RKO (cell line): ENCODE measurements at places on chromosomes 7 and 10.

- DNase-seq = no peak
These were observed 137.5 kb upstream of the MKLN1 start for GRCh38 chr7:131190146-131190545.

DNA sequence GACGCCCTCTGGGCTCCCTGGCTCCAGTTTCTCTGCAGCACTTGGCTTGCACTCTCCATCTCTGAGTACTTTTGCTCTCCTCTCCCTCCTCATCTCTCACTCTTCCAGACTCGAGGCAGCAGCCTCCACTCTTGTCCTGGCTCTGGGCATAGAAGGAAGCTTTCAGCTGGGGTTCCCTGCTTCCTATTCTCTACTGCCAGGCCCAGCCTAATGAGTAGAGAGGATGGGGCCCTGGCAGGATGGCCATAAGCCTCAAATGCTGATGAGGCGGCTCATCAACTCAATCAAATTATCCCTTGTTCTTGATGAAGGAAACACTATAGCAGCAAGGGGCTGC is 55.8 kb downstream of the NEURL1 start:
- DNase-seq = no peak

GRCh38 chr10:50540826-50541122 is 83.0 kb downstream of the SGMS1 start:
- DNase-seq = no peak

DNA sequence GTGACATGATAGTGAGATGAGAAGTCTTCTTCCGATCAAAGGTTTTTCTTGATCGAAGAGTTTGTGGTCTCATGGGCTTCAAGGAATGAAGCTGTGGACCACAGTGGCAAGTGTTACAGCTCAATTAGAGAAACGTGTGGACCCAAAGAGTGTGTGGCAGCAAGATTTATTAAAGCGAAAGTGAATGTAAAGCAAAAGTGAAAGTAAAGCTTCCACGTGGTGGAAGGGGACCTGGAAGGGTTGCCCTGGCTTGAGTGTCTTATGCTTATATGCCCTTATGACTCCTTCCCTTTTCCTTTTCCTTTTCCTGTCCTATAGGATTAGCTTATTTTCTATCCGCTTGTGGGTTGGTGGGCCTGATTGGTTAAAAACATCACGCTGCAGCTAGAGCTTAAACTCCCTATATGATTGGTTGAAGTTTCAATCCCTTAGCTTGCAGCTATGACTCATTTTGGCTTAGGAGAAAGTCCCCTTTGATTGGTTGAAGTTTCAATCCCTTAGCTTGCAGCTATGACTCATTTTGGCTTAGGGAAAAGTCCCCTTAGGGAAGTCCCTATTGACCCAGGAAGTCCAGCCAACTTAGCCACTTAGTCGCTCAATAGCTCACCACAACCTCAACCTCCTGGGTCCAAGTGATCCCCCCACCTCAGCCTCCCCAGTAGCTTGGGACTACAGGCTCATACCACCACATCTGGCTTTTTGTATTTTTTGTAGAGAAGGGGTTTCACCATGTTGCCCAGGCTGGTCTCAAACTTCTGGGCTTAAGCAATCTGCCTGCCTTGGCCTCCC is 34.7 kb downstream of the MRPS24 start:
- DNase-seq = peak; percentile 70

DNA sequence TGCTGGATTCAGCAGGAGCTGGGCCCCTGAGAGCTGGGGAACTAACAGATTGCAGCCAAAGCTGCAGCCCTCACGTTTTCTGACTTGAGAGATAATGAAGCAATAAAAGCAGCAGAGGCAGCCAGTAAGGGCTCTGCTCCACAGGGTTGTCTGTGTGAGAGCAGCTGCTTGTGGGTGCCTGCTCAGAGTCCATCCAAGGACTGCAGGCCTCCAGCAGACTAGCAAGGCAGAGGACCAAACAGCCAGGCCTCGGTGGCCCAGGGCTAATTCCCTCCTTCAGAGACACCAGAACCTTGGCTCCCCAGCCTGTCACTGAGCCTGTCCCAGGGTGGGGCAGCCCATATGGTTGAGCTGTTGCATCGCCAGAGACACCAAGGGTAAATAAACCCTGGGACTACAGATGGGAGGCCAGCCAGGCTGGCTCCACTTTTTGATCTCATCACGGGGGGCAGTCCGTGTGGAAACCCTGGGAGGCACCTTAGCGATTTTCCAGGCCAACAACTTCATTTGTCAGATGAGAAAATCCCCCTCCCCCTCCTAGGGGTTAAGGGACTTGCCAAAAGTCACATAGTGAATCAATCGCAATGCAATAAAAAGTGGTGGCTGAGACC is 229.2 kb downstream of the WDR11 start:
- no peak for DNase-seq

DNA sequence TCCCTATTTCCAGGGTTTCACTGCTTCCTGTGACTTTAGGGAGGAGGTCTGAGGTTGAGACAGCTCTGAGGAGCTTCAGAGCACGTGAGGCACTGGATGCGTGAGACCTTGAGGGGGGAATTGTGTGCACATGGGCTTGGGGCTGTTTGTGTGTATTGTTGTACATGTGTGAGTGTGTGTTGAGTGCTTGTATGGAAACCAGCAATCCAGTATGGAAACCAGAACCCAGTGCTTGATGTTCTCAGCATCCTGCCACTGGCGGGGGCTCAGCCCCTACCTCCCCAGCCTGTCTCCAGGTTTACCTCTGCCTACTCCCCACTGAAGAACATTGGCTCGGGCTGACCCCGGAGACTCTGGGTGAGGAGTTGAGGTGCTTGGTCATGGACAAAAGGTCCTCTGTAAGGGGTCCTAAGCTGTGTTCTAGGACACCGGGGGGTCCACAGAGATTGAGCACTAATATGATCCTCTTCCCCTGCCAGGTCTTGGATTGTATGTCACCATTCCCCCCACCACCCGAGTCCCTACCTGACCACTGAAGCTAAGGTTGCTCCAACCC is 20.8 kb downstream of the SFTPD start:
- no peak for DNase-seq

- no peak for DNase-seq
These were observed 112.3 kb upstream of the EFCAB10 start for GRCh38 chr7:105693576-105693975.

DNA sequence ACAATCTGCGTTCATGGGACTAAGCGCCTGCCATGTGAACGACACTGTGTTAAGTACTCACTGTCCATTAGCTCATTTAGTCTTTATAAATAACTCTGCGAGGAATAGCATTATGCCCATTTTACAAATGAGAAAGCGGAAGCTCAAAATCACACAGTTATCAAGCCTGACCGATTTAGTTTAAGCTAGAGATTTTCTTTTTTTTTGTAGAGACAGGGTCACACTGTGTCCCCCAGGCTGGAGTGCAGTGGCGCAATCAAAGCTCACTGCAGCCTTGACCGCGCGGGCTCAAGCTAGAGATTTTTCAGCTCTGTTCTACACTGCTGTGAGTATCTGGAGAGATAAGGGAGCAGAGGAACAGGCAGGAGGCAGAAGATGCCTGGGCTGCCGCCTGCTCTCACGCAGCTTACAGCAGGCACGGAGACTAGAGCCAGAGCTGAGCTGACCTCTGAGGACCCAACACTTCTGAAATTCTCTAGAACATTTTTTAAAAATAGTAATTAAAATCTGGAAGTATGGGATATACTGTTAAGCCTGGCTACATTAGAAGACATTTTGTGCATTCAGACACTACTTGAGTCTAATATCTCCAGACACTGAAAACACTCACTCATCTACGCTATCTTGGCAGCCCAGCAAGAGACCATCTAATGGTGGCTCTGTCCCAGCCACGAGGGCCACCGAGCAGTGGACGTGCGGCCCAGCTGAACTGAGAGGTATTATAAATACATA is 38.7 kb downstream of the GNA12 start:
- no peak for DNase-seq

- DNase-seq = no peak
These were observed 67.0 kb upstream of the ITGB1 start for GRCh38 chr10:33025039-33025438.

- no peak for DNase-seq
These were observed 92.5 kb downstream of the TRIL start for GRCh38 chr7:28865601-28866144.

GRCh38 chr7:148944935-148945934 is 61.1 kb upstream of the EZH2 start:
- peak; percentile 79 for DNase-seq

DNA sequence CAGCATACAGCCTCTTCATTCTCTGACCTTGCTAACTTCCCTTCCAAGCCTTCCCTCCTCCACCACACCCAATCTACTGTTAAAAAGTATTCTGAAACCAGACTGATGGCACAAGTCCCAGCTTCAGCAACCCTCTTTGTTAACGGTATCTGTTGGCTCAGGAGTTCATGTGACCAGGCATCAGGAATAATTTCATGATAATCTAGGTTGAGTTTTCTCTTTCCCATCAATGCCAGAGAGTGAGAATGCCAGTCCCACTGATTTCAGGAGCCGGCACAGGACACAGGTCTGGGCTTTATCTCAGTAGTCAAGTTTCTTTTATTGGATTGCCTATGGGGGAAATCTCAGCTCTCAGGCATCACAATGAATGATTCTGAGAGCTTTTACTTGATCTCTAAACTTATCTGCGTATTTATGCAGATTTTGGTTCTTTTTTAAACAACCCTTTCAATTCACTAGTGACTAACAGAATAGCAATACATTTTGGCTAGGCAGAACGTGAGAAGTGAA is 231.0 kb upstream of the LYZL1 start:
- DNase-seq = no peak

GRCh38 chr7:81260152-81260551 is 341.3 kb upstream of the SEMA3C start:
- no peak for DNase-seq

- DNase-seq = peak; percentile 60
These were observed 101.1 kb upstream of the ABCB5 start for GRCh38 chr7:20514364-20514763.

DNA sequence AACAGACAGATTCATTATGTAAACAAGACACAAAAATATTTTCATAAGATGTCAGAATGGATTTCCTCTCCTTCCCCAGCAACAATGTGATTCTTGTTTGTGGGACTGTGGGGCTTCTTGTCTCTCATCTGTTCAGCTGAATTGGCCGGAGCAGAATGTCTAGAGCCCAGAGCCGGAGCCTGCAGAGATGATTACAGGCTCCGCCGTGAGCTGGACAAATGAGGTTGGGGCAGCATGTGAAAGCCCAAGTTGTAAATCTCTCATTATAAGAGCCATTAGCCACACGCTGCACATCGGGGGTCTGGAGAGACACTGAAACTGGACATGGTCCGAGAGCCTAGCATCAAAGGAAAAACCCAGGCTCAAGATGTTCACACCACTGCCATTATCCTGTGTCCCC is 137.0 kb upstream of the ADAM12 start:
- DNase-seq = no peak

- peak; percentile 30 for DNase-seq
These were observed 23.4 kb downstream of the MAD1L1 start for GRCh38 chr7:2209146-2209960.

DNA sequence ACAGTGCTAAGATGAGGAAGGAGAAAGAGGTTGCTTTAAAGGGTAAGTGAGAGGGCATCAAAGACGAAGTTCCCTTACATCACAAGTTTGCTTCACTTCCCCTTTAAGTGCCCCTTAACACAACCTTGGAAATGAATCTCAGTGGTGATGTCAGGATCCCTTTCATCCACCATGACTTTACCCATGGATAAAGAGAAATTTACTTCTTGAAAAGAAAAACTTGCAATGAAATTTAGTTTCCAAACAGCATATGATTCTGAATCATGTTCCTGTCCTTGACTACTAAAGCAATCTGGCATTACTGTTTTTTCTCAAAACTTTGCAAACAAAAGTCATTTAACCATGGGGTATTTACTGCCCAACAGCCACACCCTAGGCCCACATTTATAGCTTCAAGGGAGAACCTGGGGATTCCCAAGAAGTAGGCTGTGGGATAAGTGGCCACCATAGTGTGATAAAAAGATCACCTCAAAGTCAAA is 135.9 kb downstream of the ITGB8 start:
- no peak for DNase-seq

GRCh38 chr7:17304926-17305325 is 6.5 kb downstream of the AHR start:
- peak; percentile 60 for DNase-seq

GRCh38 chr7:46586406-46586805 is 665.3 kb upstream of the IGFBP3 start:
- DNase-seq = no peak

- no peak for DNase-seq
These were observed 17.2 kb downstream of the SAP25 start for GRCh38 chr7:100556541-100556940.

DNA sequence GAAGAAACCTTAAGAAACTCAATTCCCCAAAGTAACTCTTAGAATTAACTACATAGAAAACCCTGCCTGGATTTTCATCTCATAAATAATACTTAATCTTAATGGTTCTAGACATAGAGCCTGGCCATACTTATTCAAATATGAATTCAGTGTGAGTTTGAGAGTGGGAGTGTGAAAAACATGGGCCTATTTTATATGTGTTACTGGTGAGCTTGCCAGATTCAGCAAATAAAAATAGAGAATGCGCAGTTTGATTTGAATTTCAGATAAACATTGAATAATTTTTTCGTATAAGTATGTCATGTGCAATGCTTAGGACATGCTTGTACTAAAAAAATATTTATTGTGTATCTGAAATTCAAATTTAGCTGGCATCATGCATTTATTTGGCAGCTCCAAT is 473.9 kb upstream of the FZD8 start:
- no peak for DNase-seq

DNA sequence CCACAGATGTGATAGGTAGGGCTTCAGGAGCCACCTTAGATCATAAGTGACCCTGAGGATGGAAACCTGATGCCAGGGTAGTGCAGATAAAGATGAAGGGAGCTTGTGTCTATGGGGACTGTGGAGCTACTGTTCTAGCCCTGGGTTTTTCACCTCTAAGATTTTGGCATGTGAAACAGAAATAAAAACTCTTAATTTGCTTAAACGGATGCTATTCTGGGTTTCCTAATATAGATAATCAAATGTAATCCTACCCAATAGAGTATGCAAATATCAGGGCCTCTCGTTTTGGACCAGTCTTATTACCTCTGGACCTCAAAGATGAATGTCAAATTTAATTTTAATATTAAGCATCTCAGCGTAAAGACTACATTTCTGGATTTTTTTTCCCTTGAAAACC is 49.3 kb downstream of the ABCB4 start:
- no peak for DNase-seq

- no peak for DNase-seq
These were observed 8.3 kb downstream of the BRAT1 start for GRCh38 chr7:2546776-2547586.

DNA sequence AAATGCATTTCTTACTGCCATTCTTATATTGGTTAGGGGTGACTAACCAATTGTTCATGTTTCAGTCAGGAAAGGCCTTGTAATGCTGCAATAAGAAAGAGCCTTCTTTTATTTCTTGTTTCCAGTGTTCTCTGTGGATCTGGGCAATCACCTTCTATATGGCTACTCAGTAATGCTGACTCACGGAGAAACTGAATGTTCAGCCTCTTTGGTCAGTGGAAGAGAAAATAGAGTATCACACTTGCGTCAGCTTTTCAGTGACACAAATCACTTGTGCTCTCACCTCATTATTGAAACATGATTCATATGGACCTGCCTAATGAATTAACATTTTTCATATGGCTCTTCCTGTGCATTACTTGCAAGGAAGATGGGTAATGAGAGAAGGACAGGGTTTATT is 243.9 kb upstream of the POT1 start:
- peak; percentile 77 for DNase-seq

GRCh38 chr10:77889277-77889903 is 37.2 kb downstream of the DLG5 start:
- no peak for DNase-seq

- DNase-seq = no peak
These were observed 102.1 kb downstream of the MPP7 start for GRCh38 chr10:28200775-28201174.

GRCh38 chr7:2517026-2517425 is 2.5 kb upstream of the LFNG start:
- peak; percentile 60 for DNase-seq

- DNase-seq = no peak
These were observed 95.0 kb downstream of the UBE3C start for GRCh38 chr7:157233677-157234076.
